ENCODE measurements at places on chromosomes 7 and 10.

DNA sequence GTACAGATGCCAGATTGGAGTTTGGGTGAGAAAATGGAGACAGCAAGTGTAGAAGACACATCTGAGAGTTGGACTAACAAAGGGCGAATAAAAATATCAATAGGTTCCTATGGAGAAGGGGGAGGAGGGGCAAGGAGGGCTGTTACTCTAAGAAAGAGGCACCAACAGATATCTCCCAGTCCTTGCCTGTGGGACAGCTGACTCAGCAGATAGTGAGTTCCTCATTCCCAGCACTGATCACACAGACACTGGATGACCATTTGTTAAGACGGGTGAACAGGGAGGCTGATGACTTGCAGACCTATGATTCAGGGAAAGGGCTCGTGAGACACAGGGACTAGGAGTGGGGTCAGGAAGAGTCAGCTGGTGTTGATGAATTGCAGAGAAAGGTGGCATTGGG is 5.7 kb upstream of the PRR15 start:
- no peak for DNase-seq

DNA sequence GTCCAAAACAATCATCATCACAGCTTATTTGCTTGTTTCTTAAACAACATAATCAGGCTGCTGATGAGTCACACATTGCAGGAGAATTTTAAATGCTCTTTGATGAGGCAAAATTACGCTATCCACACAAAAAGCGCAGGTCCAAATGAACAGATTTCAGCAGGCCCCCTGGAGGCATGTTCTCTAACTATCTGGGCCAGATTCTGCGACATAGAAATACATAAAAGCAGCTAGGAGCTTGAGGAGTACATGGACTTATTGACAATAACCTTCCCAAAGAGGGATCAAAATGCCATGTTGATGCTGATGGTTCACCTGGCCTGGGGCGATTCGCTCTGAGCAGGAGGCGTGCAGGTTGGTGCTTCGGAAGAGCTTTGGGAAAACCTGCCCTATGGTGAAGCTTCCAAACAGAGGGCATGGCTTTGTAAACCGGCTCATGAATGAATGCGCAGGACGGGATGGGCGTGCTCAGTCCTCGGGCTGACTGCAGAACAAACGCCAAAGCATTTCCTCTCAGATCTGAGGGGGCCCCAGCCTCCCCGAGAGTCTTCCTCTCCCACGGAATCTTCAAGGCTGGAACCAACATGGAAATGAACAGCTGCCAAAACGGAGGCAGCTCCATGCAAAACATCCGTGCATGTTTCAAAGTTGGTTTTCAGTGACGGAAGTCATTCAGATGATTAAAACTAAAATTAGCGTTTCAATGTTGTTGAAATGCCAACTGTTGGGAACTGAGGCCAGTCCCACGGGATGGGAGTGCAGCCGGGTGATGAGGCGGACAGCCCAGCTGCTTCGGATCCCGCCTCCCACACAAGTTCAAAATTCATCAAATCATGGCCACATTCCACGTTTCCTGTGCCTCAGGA is 179.6 kb downstream of the TCERG1L start:
- no peak for DNase-seq

DNA sequence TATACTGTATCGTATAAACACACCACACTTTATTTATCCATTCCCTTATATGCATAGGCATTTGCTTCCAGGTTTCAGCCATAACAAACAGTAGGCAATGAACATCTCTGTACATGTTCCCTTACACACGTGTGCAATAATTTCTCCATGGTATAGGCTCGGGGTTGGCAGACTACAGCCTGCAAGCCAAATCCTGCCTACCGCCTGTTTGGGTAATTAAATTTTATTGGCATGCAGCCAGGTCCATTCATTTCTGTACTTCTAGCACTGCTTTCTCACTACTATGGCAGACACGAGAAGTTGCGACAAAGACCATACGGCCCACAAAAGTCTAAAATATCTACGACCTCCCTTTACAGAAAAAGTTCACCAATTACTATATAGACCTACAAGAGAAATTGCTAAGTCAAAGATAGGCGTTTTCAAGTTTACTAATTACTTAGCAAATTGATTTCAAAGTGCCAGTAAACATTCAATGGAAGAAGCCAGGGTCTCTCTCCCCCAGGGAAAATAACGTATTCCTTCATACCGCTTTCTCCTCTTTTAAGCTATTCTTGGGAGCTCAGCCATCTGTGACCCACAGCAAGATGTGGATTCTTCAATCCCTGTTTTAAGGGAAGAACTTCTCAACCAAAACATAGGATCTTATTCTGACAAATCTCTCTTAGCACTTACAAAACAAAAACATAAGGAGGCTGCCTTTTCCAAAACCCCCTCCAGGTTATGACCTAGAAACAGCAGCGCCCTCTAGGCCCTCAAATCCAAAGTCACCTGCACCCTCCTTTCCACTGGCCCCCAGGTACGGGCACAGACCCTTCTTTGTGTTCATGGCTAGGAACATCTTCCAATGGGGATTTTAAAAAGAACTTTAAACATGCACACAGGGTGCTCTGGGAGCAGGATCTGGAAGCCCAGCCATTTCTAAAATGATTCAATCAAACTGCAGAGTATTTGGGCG is 100.5 kb downstream of the FGFR2 start:
- no peak for DNase-seq

DNA sequence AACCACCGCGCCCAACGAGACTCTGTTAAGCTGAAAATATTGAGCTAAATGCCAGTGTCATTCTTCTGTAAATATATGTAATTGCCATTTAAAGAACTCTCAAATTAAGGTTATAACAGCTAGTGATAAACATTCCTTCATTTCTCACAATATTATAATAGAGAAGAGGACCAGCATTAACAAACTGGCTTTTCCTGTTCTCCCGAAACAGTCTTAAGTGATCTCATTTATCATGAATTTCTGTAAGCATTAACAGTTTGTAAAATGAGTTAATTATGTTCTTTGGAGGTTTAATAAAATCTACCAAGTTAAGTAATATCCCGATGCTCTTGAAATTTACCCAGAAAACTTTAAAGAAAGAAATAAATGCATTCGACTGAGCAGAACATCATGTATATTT is 352.8 kb downstream of the KCNMA1 start:
- DNase-seq, result no peak

- DNase-seq, result no peak
These were observed 109.8 kb upstream of the TARP start for GRCh38 chr7:38383281-38383680.

DNA sequence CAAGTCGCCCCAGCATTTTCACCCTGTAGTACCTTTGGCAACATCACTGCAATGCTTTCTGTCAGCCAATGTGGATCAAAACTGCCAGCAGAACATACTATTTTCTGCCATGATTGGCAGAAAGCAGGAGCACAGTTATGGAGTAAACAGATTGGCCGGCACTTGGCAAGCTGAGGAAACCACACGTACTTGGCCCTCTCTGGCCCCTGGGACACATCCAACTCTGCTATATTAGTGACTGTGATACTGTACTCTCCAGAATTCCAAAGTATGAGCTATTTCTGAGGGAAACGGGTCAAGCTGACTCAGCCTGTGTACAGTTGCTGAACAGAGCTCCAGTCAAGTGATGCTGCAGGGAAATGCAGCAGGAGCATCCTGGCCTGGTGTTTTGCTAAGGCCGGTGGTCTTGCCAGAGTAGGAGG is 39.8 kb upstream of the LANCL2 start:
- DNase-seq, result no peak

GRCh38 chr7:24307326-24307725 is 23.3 kb downstream of the NPY start:
- no peak for DNase-seq

DNA sequence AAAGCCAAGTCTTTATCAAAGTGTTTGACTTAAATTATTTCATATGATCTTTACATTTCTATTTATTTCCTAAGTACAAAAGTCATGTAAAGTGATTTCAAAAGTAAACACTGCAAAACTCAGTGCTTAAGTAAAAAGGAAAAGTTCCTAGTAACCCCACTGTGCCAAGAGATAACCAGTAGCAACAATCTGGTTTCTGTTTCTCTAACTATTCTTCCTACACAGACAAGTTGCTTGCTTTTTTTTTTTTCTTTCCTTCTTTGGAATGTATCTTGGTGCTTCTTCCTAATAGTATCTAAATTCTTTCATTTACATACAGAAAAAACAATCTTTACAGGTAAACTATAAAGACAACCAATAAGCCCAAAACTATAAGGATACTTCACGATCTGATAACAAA is 3.1 kb downstream of the JCAD start:
- DNase-seq, result no peak

DNA sequence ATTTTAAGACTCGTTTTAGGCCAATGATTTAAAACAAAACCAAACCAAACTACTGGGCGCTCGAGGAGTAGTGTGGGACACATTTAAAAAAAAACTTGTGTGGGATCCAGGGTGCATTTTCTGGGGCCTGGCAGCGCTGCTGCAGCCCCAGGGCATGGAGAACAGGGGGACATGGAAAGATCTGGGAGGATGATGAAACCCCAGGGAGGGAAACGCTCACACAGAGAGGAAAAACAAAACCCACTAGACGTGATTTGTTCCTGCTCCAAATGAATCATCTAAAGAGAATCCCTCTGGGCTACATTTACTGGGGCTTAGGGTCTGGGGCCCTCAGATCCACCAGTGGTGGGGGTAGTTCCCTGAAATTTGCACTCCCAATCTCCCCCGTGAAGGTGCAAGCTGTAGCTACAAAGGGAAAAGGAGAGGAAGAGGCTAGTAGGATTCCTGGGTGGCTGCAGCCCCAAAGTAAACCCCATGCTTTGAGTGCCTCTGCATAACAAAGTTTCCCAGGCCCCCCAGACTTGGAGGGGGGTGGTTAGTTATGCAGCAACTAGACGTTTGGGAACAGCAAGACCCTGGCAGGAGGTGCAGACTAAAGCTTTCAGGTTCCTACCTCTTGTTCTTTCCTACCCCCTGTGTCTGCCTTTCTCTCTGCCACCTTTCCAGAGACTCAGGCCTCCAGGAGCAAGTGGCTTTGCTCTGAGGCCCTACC is 14.5 kb upstream of the HOXA13 start:
- no peak for DNase-seq

- no peak for DNase-seq
These were observed 324.4 kb downstream of the GRID1 start for GRCh38 chr10:86042161-86042560.

DNA sequence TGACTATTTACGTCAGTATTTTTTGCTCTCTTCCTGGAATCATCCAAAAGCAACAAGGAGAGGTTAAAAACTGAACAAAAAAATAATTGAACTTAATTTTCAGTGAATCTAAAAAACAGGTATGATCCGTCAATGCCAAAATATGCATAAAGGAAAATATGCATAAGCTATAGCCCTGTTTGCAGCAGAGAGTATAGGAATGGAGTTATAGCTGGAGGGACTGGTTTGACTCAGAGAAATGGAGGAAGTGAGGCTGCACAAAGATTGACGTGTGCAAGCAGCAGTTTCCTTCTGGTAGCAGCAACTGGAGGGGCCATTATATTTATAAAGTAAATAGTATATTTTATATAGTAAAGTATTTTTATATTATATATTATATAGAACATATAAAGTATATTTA is 37.1 kb downstream of the GNG11 start:
- DNase-seq, result no peak

- no peak for DNase-seq
These were observed 69.5 kb upstream of the VOPP1 start for GRCh38 chr7:55641811-55642210.

Data from activated gamma-delta T cell treated with Interleukin-2 at 50 U/mL for 16 hours (primary cell).